ENCODE measurements at places on chromosomes 13 and 19.

GRCh38 chr19:55082020-55082851 lies 6.6 kb downstream of the EPS8L1 start:
- DNase-seq = peak; percentile 75

GRCh38 chr19:33514885-33515551 lies 6.6 kb downstream of the PEPD start:
- DNase-seq = peak; percentile 70

DNA sequence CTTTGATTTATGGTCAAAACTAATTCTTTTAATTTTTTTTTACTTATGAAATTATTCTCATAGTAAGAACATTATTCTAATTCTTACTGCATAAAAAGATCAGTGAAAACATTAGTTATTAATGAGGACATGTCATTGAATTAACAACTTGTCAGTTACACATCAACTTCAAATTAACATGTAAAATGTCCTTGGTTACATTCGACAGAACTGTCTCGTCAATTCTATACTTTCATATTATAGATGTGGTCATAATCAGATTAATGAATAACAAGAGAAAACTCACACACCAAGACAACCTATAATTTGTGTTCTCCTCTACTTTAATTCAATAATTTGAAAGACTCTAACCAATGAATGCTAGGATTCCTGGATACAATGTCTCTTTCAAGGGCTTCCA lies 66.7 kb downstream of the KATNAL1 start:
- DNase-seq = no peak

- DNase-seq = no peak
These were observed 10.4 kb downstream of the TSPAN16 start for GRCh38 chr19:11306337-11306736.

- DNase-seq = no peak
These were observed 79.1 kb upstream of the ZNF835 start for GRCh38 chr19:56750658-56751057.

DNA sequence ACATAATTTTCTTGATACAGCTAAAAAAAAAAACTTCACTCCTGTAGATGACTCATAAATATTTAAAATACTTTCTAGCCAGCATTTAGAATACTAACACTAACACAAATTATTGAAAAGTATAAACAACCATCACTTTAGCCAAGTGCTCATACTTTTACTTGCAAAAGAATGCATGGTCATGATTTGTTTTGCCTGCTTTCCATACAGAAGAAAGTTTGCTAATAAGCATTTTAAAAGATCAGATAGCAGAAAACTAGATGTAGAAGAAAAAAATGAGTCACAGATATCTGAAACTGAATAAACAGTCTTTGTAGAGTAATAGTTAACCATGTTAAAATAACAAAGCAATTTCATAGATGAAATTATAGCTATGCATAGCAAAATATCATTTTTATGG lies 2280.4 kb upstream of the PCDH20 start:
- DNase-seq = no peak

DNA sequence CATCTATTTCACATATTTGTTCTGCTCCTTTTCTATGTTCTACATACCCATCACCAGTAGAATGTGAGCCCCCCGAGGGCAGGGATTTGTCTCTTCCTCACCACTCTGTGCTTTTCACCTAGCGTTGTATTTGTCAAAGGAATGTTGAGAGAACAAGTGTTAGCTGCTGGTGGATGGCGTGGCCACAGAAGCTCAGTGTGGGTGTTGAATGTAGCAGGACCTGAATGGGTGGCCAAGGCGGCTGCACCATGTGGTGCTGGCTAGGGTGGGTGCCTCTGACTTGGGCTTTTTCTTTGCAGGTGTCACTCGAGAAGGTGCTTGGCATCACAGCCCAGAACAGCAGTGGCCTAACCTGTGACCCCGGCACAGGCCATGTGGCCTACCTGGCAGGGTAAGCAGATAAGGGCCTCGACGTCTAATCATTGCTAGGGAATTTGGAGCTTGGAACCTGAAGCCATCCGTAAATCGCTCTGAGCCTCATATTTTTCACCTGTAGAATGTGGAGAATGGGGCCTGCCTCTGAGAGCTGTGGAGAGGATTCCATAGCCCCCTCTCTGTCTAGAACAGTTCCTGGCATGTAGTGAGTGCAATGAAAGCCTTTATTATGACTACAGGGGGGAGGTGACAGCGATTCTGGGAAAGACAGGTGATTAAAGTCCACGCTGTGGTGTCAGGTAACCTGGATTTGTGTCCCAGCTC lies 3.9 kb downstream of the WDR62 start:
- no peak for DNase-seq

GRCh38 chr13:44739539-44739938 lies 163.4 kb upstream of the TSC22D1 start:
- DNase-seq = no peak

- peak; percentile 22 for DNase-seq
These were observed 23.3 kb upstream of the GGACT start for GRCh38 chr13:100611678-100612492.

All from hematopoietic multipotent progenitor cell treated with erythropoietin and hydrocortisone succinate and interleukin-3 and kit ligand, for 8 days (in vitro differentiated cells).